GM23338 (cell line): ENCODE measurements at places on chromosomes 16 and 17. TPM values are rescaled to one million over a fixed set of nuclear protein-coding genes. Genes with fewer than 3 reads are reported as not detected.

PAGR1 gene
- 76.7 and 78.7 TPM in 2 replicates for polyA plus RNA-seq

TP53TG3F gene
- polyA plus RNA-seq, result not detected in 2 replicates

C17orf100 gene
- polyA plus RNA-seq, result 3.9 and 4.8 TPM in 2 replicates

CHST6 gene
- 2.7 and 3.3 TPM in 2 replicates for polyA plus RNA-seq

ACAP1 gene
- 40.1 and 43.9 TPM in 2 replicates for polyA plus RNA-seq

KRT27 gene
- polyA plus RNA-seq, result not detected in 2 replicates

MMP15 gene
- 10.9 and 11.5 TPM in 2 replicates for polyA plus RNA-seq

E2F4 gene
- 67.0 and 67.2 TPM in 2 replicates for polyA plus RNA-seq

CIBAR2 gene
- polyA plus RNA-seq, result not detected in 2 replicates

PRSS22 gene
- polyA plus RNA-seq, result 1.3 and 2.1 TPM in 2 replicates

TP53TG3C gene
- polyA plus RNA-seq, result not detected in 2 replicates

DNAI2 gene
- polyA plus RNA-seq, result 0.21 TPM in 1 of 2 replicates, not detected in the other

TCAP gene
- 0.61 and 0.80 TPM in 2 replicates for polyA plus RNA-seq

CLN3 gene
- polyA plus RNA-seq, result 17.8 and 18.1 TPM in 2 replicates

TMEM170A gene
- 28.5 and 31.0 TPM in 2 replicates for polyA plus RNA-seq

COG1 gene
- 25.5 and 26.1 TPM in 2 replicates for polyA plus RNA-seq

PTX4 gene
- polyA plus RNA-seq, result not detected in 2 replicates

TMEM106A gene
- 1.1 and 2.4 TPM in 2 replicates for polyA plus RNA-seq

TRPV2 gene
- polyA plus RNA-seq, result 1.7 and 3.7 TPM in 2 replicates

MMP28 gene
- polyA plus RNA-seq, result not detected in 2 replicates

TNFSF12 gene
- polyA plus RNA-seq, result 3.5 and 5.1 TPM in 2 replicates

USH1G gene
- polyA plus RNA-seq, result 0.28 and 0.34 TPM in 2 replicates

PIRT gene
- polyA plus RNA-seq, result not detected in 2 replicates

SYT17 gene
- polyA plus RNA-seq, result 5.3 and 6.1 TPM in 2 replicates

TBC1D26 gene
- polyA plus RNA-seq, result 0.84 and 1.1 TPM in 2 replicates

PRR11 gene
- polyA plus RNA-seq, result 50.0 and 55.9 TPM in 2 replicates

TMEM208 gene
- 82.3 and 89.7 TPM in 2 replicates for polyA plus RNA-seq

KRTAP4-5 gene
- not detected in 2 replicates for polyA plus RNA-seq

PRCD gene
- 1.6 and 2.5 TPM in 2 replicates for polyA plus RNA-seq

KRT25 gene
- polyA plus RNA-seq, result not detected in 2 replicates

TRIM65 gene
- 13.8 and 15.0 TPM in 2 replicates for polyA plus RNA-seq

SCGB1C2 gene
- not detected in 2 replicates for polyA plus RNA-seq

RNF43 gene
- polyA plus RNA-seq, result 0.58 and 0.66 TPM in 2 replicates

ATPAF2 gene
- 24.3 and 24.7 TPM in 2 replicates for polyA plus RNA-seq

LDAF1 gene
- 20.5 and 23.6 TPM in 2 replicates for polyA plus RNA-seq

TNFRSF13B gene
- 0.16 and 0.24 TPM in 2 replicates for polyA plus RNA-seq

CD300C gene
- polyA plus RNA-seq, result not detected in 2 replicates

DDX28 gene
- 11.9 and 12.2 TPM in 2 replicates for polyA plus RNA-seq

LRRC37A gene
- 1.9 and 2.6 TPM in 2 replicates for polyA plus RNA-seq

THOC6 gene
- 90.6 and 96.1 TPM in 2 replicates for polyA plus RNA-seq

PRM2 gene
- not detected in 2 replicates for polyA plus RNA-seq

CCDC43 gene
- polyA plus RNA-seq, result 44.5 and 55.3 TPM in 2 replicates

MLYCD gene
- polyA plus RNA-seq, result 2.3 and 3.2 TPM in 2 replicates

GP1BA gene
- 0.14 and 0.24 TPM in 2 replicates for polyA plus RNA-seq

CFAP97D1 gene
- polyA plus RNA-seq, result 0.10 TPM in 1 of 2 replicates, not detected in the other

EPX gene
- polyA plus RNA-seq, result not detected in 2 replicates

MRPS34 gene
- 370 and 391 TPM in 2 replicates for polyA plus RNA-seq

BAHCC1 gene
- polyA plus RNA-seq, result 0.17 and 0.24 TPM in 2 replicates

KRTAP16-1 gene
- not detected in 2 replicates for polyA plus RNA-seq

SNTB2 gene
- 4.8 and 6.2 TPM in 2 replicates for polyA plus RNA-seq

RAMP2 gene
- 28.3 and 29.5 TPM in 2 replicates for polyA plus RNA-seq

HBA1 gene
- polyA plus RNA-seq, result 3.4 and 6.7 TPM in 2 replicates

CDRT4 gene
- polyA plus RNA-seq, result 6.5 TPM in 2 replicates
